ENCODE measurements at places on chromosomes 2 and 18.
A peak's percentile ranks its signal among the peaks of the same experiment; 100 is the strongest.

GRCh38 chr18:24989760-24990593, 362.0 kb downstream of the ZNF521 start:
- no peak for DNase-seq

- no peak for DNase-seq
These were observed 35.1 kb downstream of the CCBE1 start for GRCh38 chr18:59661891-59662701.

GRCh38 chr2:7878786-7879482, 802.9 kb upstream of the ID2 start:
- DNase-seq: no peak

DNA sequence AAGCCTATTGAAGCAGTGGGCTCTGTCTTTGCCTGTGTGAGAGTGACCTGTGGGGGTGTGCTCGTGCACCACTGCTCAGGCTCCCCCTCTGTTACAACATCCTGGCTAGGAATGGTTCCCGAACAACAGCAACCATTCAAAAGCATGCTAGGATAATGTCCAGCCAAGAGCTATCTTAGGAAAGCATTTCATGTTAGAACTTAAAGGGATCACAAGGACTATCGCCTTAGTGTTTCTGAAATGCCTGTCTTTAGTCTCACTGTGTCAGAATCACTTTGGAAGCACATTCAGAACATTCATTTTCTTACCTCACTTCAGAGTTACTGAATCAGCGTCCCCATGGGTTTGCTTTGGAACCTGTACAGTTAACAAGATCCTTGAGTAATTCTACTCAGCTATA, 134.9 kb upstream of the DSEL start:
- DNase-seq: no peak

GRCh38 chr2:217366266-217366895, 506.5 kb upstream of the TNP1 start:
- no peak for DNase-seq

- DNase-seq: no peak
These were observed 194.4 kb upstream of the ID2 start for GRCh38 chr2:8487461-8487932.

DNA sequence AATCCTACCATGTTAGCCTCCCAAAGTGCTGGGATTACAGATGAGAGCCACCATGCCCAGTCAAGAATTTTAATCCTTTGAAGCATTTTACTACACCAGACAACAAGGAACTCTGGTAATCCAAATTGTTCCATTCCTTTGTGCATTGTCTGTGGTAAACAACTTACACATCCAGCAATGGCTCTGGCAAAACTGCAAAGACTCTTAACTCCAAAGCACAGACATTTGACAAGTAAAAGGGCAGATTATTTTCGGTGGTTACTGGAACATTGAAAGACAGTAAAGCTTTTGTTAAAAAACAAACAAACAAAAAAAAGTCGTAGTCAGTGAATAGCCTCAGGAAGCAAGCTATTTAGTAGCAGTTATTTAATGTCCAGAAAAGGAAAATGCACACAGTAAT, 33.2 kb upstream of the RMND5A start:
- no peak for DNase-seq

DNA sequence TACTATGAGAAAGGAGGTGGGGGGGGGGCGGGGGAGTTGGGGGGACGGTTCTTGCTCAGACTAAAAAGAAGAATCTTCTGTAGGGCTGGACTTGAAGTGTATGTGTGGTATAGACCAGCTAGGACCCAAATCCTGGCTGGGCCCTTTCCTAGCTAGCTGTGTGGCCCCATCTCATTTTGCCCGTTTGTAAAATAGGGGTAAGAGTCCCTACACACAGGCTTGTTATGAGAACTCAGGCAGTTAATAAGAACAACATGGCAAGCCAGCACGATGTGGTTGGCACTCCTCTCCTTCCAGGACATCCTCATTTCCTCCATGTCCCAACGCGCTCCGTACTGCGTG, 1.1 kb downstream of the EVA1A start:
- no peak for DNase-seq

DNA sequence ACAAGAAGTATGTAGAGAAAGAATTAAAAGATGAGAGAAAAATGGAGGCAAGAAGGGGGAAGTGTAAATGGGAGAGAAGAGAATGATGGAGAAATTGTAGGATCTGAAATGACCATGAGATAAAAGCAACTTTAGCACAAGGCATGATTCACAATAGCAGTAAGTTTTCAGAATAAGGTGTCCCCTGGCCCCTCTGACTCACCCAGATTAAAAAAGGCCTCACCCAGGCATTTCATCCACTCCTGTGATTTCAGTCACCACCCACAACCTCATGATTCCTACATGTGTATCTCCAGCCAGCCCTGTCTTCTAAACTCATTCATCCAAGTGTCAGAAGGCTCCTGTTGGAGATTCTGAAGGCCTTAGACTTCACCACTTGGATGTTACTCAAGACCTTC, 56.6 kb downstream of the SP100 start:
- DNase-seq: peak; percentile 46

GRCh38 chr2:102273619-102274211, 37.6 kb upstream of the IL1RL1 start:
- DNase-seq: no peak

DNA sequence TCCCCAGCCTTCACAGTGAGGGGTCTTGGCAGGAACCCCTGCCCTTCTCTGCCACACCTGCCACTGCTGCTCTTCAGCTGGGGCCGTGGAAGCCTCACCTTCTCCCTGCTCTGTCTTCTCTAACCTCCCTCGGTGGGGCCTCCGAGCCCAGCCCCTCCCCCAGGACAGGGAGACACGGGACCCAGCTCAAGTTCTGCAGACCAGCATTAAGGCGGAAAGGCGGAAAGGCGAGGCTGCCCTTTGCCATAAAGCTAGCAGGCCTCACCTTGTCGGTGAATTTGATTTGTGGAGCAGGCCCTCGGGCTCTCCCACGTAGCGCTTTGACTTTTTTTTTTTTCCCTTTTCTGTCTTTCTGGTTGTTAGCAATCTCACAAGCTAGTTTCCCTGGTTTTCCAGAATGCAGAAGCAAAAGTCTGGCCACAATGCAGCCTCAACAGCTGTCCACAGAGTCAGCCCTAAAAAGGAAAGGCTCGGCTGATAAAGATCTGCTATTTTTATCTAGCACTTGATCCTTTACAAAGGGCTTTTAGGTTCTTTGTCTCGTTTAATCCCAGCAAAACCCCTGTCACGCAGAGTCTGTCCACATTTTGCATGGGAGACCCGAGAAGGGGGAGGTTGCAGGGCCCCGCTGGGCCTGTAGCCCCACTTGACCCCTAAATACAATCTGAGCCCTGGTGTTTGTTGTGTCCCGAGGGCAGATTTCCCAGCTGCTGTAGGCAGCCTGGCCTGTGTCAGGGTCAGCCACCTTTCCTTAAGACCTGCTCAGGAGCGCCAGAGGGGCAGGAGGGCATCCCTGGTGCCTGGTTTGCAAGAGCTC, 6.0 kb downstream of the ITM2C start:
- no peak for DNase-seq

- DNase-seq: no peak
These were observed 31.4 kb downstream of the SOWAHC start for GRCh38 chr2:109645412-109646184.

GRCh38 chr2:238868067-238868524, 20.2 kb downstream of the TWIST2 start:
- no peak for DNase-seq

- DNase-seq: no peak
These were observed 459.5 kb upstream of the FANCL start for GRCh38 chr2:58700591-58700990.

GRCh38 chr2:10003206-10004125, 39.9 kb upstream of the KLF11 start:
- DNase-seq: no peak

DNA sequence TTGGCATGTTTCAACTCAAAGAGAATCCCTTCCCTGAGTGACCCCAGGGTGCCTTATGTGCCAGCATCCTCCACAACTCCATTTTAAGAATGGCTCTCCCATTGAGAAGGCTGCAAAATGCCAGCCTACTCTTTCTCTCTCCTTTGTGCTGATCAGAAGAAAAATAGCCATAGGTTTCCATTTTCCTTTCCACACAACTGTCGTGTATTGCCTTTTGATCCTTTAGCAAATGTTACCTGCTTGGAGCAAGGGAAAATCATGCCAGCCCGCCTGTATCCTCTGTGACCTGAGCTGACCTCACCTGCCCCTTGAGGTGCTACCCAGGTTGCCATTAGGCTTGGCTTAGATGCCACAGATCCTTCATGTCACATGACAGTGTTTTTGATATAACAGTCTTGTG, 38.8 kb downstream of the DPYSL5 start:
- DNase-seq: no peak

DNA sequence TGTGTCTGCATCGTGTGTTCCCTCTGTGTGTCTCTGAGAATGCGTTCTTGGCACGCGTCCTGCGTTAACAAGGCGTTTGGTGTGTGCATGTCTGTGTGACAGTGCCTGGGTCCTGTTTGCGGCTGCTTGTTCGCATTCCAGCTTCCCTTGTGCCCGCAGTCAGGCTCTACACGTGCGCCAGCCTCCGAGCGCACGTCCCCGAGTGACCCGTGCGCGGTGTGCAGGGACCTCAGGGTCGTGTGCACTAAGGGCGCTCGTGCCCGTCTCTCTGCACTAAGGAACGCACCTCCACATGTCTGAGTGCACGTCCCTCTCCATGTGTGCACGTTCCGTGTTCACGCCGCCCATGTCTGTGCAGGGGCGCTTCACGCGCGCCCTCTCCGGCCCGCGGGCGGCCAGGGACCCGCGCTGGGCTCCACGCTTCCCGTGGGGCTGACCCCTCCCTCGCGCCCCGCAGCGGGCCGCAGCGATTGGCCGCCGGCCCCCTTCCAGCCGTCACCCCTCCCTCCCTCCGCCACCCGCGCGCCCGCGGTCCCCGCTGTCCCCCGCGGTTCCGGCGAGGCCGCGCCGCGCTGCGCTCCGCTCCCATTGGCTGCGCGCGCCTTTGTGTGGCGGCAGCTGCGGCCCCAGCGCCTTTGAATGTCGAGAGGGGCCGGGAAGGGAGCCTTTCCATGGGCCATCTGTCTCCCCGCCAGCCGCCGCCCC, 229.4 kb downstream of the HAUS1 start:
- no peak for DNase-seq

DNA sequence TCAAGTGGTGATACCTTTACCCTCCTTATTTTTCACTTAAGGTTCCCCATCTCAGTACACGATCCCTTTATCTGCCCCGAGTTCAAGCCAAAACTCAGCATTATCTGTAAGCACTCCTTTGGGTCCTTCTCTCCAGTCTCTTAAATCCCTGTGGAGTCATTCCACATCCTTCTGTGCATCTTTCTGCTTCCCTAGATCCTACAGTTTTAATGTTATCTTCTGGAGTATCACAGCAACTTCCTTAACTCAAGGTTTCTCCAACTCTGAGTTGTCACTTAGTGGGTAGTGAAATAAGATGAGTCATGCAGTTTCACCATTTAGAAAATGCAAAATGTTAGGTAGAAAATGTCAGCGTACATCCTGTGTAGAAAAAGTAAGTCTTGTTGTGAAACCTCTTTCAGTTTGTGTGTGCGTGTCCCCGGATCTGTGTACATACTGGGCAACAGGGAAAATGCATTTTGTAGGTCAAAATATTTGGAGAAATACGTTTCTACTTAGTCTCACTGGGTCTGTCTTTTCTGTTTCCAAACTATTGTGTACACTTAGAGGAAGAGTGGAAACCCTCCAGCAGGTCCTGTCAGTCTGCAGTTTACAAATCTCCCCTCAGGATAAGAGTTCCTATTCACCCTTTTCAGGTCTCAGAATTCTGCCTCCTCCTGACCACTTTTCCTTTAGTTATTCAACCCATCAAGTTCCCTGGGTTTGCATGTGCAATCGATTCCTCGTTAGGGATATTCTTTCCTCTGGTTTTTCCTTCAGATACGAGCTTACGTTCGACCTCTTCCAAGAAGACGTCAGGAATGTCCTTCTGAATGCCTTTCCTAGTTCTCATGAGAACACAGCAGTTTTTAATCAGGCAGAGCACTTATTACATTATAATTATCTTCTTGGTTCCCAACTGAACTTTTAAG, 154.8 kb downstream of the TGIF1 start:
- no peak for DNase-seq

GRCh38 chr18:70732188-70732587, 443.3 kb downstream of the SOCS6 start:
- DNase-seq: no peak

- no peak for DNase-seq
These were observed 64.0 kb downstream of the WDR7 start for GRCh38 chr18:56715121-56715520.

DNA sequence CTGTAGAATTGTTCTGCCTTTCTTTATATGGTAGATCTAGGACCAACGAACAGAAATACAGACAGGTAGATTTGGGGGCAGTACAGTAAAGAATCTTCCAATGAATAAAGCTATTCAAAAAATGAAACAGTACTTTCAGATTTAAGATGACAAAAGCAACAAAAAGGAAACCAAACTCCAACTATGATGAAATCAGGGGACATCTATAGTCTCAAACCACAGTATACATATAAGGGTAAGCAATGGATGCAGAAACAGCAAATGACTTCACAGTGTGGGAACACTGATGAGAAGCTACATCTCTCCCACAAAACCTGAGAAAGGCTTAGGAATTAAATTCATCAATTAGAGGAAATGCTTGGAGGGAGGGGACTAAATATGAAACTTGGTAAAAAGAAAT, 202.5 kb downstream of the CTNNA2 start:
- no peak for DNase-seq

- DNase-seq: no peak
These were observed 93.4 kb downstream of the CALCRL start for GRCh38 chr2:187354661-187355060.

DNA sequence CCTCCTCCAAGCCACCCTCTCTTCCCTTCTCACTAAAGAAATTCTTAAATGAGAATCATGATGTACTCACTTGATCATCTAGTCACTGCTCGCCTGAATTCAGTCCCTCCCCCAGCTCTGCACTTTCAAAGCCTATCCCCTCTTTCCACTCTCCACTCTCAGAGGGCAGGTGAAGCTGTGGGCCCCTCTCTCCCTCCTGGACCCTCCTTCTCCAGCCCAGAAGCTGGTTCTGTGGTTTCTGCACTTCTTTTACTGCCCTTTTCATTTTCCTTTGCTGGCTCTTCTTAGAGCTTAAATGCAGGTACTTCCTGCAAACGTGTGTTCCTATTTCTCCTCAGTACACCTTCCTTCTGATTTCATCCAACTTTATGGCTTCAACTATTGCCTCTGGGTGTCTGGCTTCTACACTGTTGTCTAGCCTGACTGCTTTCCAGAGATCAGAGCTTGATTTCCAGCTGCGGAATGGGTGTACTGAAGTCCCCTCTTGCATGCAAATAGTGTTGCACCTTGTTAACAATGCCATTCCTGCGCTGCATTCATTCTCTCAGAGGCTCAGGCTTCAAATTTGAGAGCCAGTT, 15.3 kb upstream of the TXNDC2 start:
- no peak for DNase-seq

Measured in stimulated activated CD4-positive, alpha-beta T cell treated with anti-CD3 and anti-CD28 coated beads, Interleukin-4, amount 100 ng/mL, for 48 hours (primary cell).